ENCODE measurements at places on chromosomes 16 and 17. TPM values are rescaled to one million over a fixed set of nuclear protein-coding genes. Genes with fewer than 3 reads are reported as not detected.

DNA sequence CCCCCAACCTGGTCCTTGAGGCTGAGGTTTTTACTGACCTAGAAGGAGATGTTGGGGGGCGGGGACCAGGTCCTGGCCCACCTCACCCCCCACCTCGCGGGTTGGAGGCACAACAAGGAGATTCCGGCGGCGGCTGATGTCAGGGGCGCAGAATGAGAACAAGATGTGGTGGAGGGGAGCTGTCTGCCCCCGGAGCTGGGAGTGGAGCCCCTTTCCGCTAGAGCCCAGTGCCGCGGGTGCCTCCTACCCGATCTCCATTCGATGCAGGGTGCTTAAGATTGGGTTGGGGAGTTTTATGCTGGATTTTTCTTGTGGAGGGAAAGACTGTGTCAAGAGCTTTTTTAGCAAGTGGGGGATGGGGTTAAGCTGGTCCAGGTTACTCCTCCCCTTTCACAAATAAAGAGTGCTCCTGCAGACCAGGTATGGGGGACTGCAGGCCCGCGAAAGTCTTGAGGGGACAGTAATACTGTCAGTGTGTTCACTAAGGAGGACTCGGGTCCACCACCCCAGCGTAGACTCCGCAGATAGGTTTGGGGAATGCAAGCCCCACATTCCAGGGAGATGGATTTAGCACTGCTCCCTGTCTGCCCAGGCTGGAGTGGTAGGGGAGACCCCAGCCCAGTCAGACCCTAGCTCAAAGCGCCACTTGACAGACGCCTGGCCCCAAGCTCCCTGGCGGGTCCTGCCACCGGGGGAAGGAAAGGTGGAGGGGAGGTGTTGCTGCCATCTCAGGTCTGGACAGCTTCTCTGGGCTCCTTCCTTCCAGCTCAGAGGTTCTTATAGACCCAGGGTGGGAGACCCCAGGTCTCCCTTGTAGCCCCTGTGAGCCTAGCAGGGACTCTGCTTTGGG is 2.0 kb downstream of the CACNA1G start:
- H3K27ac ChIP-seq = no peak overlapping the region
- peaks cover 63% of the 10 kb centered on the region for H3K27me3 ChIP-seq
- peaks cover 22% of the 10 kb centered on the region for H3K4me1 ChIP-seq
- H3K36me3 ChIP-seq = no peaks in the 10 kb centered on the region

GRCh38 chr16:77939968-77940367 is 82.4 kb upstream of the CLEC3A start:
- DNase-seq = no peak
- H3K27ac ChIP-seq = no peak overlapping the region
- no peaks in the 10 kb centered on the region for H3K36me3 ChIP-seq
- H3K4me1 ChIP-seq = no peaks in the 10 kb centered on the region
- no peak overlapping the region for H3K4me3 ChIP-seq
- H3K27me3 ChIP-seq = no peaks in the 10 kb centered on the region

- peaks cover 1% of the 10 kb centered on the region for H3K4me1 ChIP-seq
- H3K27ac ChIP-seq = no peak overlapping the region
- H3K36me3 ChIP-seq = no peaks in the 10 kb centered on the region
Observed at GRCh38 chr17:49490276-49490675, 4.8 kb upstream of the NGFR start.

DNA sequence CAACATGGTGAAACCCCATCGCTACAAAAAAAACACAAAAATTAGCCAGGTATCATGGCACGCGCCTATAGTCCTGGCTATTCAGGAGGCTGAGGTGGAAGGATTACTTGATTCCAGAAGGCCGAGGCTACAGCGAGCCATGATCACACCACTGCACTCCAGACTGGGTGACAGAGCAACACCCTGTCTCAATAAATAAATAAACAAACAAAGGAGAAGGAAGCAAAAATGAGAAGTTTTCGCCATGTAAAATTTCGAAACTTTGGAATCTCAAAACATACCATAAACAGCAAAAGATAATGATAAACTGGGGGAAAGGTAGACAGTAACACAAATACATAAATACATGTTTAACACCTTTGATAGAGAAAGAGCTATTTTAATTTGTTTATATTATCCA is 130.9 kb downstream of the ZFHX3 start:
- no peak overlapping the region for H3K4me3 ChIP-seq
- H3K27me3 ChIP-seq = no peaks in the 10 kb centered on the region
- DNase-seq = no peak
- H3K36me3 ChIP-seq = no peaks in the 10 kb centered on the region
- H3K4me1 ChIP-seq = no peaks in the 10 kb centered on the region
- no peak overlapping the region for H3K27ac ChIP-seq

GRCh38 chr17:10149573-10150399 is 48.6 kb downstream of the GAS7 start:
- no peak for DNase-seq
- H3K27me3 ChIP-seq = no peaks in the 10 kb centered on the region
- no peak overlapping the region for H3K27ac ChIP-seq

DNA sequence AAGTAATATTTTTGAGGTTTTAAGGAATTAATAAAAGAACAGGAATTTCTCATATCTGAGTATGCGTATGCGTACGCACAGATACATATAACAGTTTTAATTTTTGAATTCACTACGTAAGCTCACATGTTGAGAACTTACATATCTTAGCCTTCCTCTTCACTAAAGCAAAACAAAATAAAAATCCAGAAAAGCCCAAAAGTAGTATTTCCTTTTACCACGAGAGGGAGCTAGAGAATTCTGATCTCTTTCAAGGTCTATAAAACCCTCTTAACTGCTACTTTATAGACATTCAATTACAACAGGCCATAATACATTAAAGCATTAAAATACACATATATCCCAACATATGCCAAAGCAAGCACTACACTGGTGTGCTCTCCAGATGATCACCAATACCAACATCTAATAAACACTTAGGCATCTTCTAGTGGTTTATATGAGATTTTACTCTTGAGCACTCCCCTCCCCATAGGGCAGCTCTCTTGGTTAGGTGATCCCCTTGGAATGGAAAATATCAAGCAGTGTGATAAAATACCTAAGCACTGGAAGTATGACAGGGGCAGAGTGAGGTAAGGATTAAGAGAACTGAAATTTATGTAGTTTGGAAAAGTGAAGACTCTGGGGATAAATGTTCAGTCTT is 94.0 kb downstream of the SKAP1 start:
- H3K36me3 ChIP-seq = no peaks in the 10 kb centered on the region
- no peak overlapping the region for H3K4me3 ChIP-seq
- DNase-seq = no peak
- H3K4me1 ChIP-seq = no peaks in the 10 kb centered on the region
- peaks cover 18% of the 10 kb centered on the region for H3K27me3 ChIP-seq

DNA sequence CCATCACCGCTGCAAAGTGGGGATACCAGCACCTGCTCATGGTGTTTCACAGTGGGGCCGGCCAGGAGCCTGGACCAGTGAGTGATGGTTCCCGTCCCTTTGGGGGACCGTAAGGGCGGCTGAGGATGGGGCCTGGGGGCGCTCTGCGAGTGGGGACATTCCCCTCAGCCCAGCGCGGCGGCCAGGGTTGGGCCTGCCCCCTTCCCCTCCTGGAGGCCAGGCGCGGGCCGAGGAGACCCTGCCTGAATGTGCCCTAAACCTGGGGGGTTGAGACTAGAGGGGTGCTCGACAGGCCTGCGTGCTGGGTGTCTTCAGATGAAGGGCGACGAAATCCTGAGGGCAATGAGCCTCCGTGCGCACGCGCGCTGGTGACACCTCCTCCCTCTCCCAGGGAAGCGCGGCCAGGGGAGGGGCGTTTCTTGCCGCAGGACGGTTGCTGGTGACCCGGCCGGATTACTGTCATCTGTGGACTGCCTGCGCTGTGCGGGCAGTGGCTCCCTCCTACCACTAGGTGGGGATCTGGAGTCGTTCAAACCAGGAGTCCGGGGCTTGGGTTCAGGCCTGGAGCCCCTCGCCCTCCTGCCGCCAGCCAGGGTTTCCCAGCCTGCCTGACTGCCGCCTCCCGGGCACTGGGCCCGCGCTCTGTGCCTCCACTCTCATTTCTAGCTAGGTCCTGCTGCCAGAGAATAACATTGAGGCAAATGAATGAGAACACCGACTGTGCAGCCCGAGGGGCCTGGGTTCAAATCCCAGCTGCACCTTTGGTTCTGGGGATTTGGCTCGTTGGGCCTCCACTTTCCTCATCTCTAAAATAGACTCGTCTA is 17.1 kb downstream of the TBX2 start:
- DNase-seq = peak; percentile 89
- H3K27me3 ChIP-seq = peaks cover 26% of the 10 kb centered on the region
- H3K36me3 ChIP-seq = no peaks in the 10 kb centered on the region

GRCh38 chr16:30736995-30737793 is 11.0 kb upstream of the PHKG2 start:
- peaks cover 5% of the 10 kb centered on the region for H3K4me1 ChIP-seq
- DNase-seq = no peak
- H3K27me3 ChIP-seq = no peaks in the 10 kb centered on the region
- no peak overlapping the region for H3K27ac ChIP-seq
- H3K4me3 ChIP-seq = no peak overlapping the region

DNA sequence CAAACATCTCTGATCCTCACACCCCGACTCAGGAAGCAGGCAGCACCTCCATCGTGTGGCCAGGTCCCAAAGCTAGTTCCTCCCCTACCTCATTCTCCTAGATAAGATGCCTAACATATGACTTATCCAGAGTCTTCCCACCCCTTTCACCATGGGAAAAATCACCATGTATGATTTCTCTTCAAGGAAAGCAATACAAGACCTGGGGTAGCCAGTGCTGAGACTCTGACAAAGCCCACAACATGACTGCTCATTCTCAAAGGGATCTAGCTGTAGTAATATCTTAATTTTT is 45.1 kb downstream of the CMTM4 start:
- DNase-seq = no peak
- no peaks in the 10 kb centered on the region for H3K36me3 ChIP-seq
- H3K4me3 ChIP-seq = no peak overlapping the region
- no peaks in the 10 kb centered on the region for H3K27me3 ChIP-seq
- no peaks in the 10 kb centered on the region for H3K4me1 ChIP-seq
- no peak overlapping the region for H3K27ac ChIP-seq

DNA sequence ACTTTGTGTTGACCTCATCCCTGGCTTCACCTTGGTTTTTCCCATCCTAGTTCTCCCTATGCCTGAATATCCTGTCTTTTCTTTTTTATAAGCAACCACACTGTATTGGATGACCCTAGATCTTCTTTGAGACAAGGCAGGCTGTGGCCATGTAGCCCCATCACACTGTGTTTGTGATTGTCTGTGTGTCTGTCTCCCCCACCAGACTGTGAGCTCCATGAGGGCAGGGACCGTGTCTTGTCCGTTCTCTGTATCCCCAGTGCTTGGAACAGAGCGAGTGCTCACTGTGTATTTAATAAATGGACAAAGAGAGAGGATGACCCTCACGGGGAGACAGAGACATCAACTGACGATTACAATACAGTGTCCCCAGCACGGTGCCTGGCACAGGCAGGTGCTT is 7.1 kb downstream of the SLC25A39 start:
- peaks cover 5% of the 10 kb centered on the region for H3K4me1 ChIP-seq
- H3K4me3 ChIP-seq = no peak overlapping the region
- H3K27me3 ChIP-seq = peaks cover 31% of the 10 kb centered on the region
- peaks cover 36% of the 10 kb centered on the region for H3K36me3 ChIP-seq
- DNase-seq = no peak

DNA sequence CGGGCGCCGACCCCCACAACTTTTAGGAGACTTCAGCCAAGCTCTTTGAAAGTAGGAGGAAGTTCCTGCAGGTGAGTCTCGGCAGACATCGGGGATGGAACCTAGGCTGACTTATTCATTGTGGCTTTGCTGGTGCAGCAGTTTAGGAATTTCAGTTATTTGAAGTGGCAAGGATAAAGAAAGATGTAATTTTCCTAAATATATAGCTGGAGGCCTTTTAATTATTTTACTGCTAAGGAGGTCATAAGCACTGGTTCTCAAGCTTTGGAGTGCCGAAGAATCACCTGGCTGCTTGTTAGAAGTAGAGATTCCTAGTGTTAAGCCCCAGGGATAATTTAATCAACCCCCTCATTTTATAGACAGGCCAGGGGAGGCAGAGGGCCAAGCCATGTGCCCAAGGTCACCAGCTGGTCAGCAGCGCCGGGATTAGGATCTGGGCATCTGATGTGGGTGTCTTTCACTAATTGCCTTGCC is 28.9 kb upstream of the BCAR1 start:
- H3K27ac ChIP-seq = no peak overlapping the region
- H3K27me3 ChIP-seq = no peaks in the 10 kb centered on the region
- no peaks in the 10 kb centered on the region for H3K4me1 ChIP-seq
- DNase-seq = no peak

DNA sequence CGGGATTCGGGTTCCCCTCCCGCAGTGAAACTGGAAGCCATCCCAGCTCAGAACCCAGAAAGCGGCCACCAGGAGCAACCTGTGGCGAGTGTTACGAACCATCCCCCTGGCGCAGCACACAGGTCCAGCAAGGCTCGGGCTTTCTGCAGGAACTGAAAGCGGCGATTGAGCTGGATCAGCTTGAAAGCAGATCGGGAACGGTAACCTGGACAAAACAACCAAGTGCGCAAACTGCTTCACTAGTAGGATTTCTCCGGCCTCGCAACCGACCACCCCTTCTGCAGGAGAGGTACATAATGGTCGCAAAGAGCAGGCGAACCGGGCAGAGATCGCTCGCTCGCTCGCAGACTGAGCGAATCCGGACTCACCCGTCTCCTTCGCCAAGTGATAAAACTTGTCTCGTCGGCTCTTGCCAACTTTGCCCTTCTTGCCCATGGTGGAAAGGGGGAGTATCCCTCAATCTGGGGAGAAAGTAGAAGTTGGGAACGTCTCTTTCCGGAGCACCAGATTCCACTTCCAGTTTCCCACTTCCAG is 696 bp upstream of the PSMC5 start:
- DNase-seq = no peak
- peak overlapping the region; percentile 82 for H3K4me3 ChIP-seq
- H3K27ac ChIP-seq = peak overlapping the region; percentile 98
- H3K27me3 ChIP-seq = no peaks in the 10 kb centered on the region

GRCh38 chr16:49928176-49929041 is 72.5 kb upstream of the ZNF423 start:
- H3K4me3 ChIP-seq = no peak overlapping the region
- H3K36me3 ChIP-seq = no peaks in the 10 kb centered on the region
- H3K27me3 ChIP-seq = no peaks in the 10 kb centered on the region
- no peaks in the 10 kb centered on the region for H3K4me1 ChIP-seq
- no peak overlapping the region for H3K27ac ChIP-seq

GRCh38 chr16:15605839-15606517 is 37.0 kb downstream of the MARF1 start:
- peaks cover 99% of the 10 kb centered on the region for H3K36me3 ChIP-seq
- DNase-seq = no peak
- no peak overlapping the region for H3K27ac ChIP-seq
- no peaks in the 10 kb centered on the region for H3K27me3 ChIP-seq
- H3K4me1 ChIP-seq = peaks cover 6% of the 10 kb centered on the region

- no peaks in the 10 kb centered on the region for H3K27me3 ChIP-seq
- H3K4me1 ChIP-seq = peaks cover 51% of the 10 kb centered on the region
- H3K4me3 ChIP-seq = no peak overlapping the region
Observed at GRCh38 chr17:75976175-75976848, 2.7 kb downstream of the ACOX1 start.

The PRKCB gene
- polyA plus RNA-seq = 0.30 TPM

The SHISA6 gene
- 0.35 TPM for polyA plus RNA-seq

The DLX4 gene
- not detected for polyA plus RNA-seq

The ABCA9 gene
- 11.2 TPM for polyA plus RNA-seq

The ABCC11 gene
- polyA plus RNA-seq = not detected

The KCNJ16 gene
- 0.04 TPM for polyA plus RNA-seq

The MYH2 gene
- polyA plus RNA-seq = not detected

Data from heart left ventricle (tissue), 16 donors.